ENCODE measurements at places on chromosomes 7 and 10.

GRCh38 chr10:2117641-2118040, 380.3 kb upstream of the ADARB2 start:
- no peak for DNase-seq

DNA sequence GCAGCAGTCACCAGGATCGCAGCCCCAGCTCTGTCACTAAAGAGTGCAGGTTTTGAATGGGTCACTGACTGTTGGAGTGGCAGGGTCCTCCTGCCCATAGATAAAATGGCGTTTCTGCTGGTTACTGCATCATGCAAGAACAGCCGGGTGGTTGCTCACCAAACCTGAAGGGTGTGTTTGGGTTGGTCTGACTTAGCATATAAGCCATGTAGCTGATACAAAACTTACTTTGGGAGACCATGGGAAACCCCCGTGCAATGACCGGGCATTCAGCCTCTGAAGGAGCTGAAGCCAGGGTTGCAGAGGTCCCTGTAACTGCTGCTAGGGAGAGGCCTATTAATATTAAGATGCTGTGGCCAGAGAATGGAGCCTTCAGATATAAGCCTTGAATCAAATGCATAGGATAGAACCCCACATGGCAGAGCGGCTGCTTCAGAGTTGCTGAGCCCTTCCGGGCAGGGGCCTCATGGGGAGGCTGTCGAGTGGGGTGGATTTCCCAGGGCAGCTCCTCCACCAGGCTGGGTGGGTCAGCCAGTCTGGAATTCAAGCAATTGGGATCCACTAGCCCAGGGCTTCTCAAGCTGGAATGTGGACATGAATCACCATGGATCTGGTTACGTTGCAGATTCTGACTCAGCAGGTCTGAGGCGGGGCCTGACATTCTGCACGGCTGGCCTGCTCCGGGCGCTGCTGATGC, 70.9 kb upstream of the CTBP2 start:
- peak; percentile 45 for DNase-seq

GRCh38 chr7:94609561-94609960, 46.4 kb downstream of the SGCE start:
- DNase-seq: no peak

GRCh38 chr10:95266674-95267095, 24.1 kb downstream of the PDLIM1 start:
- no peak for DNase-seq

DNA sequence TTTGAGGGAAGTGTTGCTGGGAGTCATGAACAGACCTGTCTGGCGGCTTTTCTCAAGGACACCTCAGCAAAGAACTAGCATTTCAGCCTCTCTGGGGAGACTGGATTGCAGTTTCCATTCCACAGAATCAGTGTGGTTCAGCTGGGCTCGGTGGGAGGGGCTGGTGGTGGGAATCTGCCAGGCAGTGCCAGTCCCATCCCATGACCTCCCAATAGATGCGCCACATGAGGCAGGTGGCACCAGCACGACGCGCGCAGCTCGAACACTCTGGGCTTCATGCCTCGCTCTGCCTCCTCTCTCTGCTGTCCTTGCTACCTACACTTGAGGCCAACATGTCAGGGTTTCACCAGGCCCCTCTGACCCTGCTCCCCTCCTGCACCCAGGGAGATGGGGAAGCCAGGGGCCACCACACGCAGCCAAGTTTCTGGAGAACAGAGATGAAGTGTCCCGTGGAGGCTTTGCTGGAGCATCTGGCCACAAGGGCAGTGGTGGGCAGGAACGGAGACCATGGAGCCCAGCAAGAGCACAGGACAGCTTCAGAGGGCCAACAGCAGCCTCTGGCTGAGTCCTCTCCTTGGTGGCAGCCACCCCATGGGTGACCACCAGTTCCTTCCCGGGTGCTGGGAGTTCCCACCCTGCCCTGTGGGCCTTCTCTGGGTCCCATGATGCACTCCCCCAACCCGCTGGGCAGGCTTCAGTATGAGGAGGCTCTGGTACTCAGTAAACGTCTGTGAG, 2.3 kb downstream of the NACAD start:
- DNase-seq: no peak

GRCh38 chr7:42945821-42946626, 13.8 kb downstream of the MRPL32 start:
- peak; percentile 3 for DNase-seq

DNA sequence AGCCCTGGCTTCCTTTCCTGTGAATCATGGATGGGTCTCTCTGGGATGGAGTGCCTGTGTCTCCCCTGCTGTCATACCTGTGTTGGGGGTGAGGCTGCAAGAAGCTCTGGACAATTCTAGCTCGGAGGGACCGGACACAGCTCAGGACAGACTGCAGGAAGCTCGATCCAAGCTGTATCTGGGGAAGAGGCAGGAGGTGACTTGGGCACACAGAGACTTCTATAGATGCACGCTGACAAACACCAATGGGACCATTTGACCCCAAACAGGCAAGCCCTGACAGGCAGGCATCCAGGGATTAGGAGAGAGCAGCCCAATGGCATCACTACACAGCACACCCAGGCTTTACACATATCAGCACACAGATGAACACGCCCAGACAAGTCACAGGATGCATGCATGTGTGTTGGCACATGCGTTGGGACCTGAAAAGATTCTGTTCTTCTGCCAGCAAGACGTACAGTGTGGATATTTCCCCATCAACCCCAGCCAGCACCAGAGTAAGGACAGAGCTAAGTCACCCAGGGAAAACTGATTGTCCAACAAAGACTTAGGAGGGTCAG, 4.5 kb downstream of the LLCFC1 start:
- DNase-seq: no peak

- no peak for DNase-seq
Measured at GRCh38 chr10:31147210-31147608, 115.5 kb upstream of the ZNF438 start.

DNA sequence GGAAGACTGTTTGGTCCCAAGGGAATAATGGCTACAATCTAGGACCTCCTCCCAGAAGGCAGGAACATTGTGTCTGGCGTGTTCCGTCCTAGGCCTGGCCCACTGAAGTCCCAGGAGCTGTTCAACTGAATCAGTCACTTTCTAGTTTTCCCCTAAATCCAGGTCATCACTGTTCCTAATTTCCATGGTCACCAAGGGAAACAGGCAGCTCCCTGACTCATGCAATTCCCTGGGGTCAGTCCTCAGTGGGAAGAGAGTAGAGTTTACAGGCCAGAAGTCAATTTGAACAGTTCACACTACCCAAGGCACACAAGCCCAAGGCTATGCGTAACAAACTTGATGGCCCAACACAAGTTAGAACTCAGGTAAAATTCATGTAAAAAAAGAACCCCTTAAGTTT, 44.0 kb downstream of the CREB3L2 start:
- no peak for DNase-seq

DNA sequence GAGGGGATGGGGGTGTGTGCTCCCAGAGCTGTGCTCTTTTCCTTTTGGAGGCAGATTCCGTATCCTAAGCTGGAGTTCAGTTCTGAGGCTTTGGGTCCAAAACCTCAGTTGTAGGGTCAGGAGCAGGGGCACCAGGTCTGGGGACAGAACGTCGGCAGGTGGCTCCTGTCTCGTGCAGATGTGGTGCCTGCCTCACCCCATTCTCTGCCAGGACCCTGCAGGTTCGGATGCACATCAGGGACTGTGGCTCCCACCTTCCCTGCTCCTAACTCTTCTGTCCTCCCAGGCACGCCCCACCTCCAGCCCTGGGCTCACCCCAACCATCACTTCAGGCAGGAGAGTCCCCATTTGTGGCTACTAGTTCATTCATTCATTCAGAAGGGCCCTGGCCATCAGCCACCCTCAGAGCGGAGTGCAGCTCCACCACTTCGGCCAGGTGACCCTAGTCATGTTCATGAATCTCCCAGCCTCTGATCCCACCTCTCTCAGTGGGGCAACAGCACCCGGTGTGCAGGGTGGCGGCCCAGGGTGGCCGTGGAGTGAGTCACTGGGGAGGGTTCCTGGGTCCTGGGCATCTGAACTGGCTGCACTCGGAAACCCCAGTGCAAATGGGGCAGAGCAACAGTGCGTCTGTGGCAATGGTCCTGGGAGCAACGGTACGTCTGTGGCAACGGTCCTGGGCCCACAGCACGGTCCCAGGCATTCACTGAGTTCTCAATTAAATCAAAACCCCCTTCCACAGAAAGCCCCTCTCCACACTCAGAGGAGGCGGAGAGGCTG, 100.8 kb upstream of the FAM20C start:
- no peak for DNase-seq

DNA sequence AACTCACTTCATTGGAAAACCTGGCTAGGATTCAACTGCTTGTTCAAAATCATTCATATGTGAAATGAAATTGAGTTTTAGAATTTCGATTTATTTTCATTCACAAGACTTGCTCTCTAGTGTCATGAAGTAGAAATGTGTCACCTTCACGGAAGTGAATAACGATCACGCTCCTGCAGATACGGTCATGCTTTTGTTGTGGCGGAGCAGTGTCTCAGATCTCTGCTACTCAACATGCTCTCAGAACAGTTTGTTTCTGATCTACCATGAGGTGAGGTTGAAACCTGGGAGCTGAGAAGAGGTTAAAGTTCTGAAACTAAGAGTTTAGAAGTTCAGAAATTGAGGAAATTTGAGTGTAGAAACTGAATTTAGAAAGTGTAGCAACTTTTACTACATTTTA, 13.8 kb upstream of the PITRM1 start:
- DNase-seq: no peak

DNA sequence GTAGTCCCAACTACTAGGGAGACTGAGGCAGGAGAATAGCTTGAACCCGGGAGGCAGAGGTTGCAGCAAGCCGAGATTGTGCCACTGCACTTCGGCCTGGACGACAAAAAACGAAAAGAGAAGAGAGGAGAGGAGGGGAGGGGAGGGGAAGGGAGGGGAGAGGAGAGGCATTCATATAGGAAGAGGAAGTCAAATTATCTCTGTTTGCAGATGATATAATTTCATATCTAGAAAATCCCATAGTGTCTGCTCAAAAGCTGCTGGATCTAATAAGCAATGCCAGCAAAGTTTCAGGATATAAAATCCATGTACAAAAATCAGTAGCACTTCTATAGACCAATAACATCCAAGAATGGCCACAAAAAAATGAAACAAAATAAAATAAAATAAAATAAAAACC, 120.3 kb downstream of the LMBR1 start:
- no peak for DNase-seq

GRCh38 chr7:152756116-152756515, 3.4 kb upstream of the ACTR3B start:
- no peak for DNase-seq

GRCh38 chr10:48804740-48805182, 120.1 kb downstream of the WDFY4 start:
- DNase-seq: peak; percentile 46

DNA sequence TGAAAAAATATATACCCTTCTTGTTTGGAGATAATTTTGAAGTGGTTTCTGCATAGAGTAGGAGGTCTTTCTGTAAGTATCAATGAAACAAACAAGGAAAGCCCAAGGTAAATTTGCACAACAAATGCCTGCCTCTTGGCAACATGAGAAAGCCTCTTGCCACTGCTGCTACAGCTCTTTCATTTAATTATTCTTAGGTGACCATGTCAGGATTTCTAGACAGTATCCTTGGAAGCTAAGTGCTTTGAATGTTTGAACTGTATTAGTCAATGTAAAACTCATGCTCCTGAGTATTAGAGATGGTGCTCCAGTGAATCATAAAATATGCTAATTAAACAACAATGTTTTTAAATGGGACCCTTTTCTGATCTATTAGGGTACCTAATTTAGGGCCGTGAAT, 81.2 kb upstream of the ITGB1 start:
- no peak for DNase-seq

DNA sequence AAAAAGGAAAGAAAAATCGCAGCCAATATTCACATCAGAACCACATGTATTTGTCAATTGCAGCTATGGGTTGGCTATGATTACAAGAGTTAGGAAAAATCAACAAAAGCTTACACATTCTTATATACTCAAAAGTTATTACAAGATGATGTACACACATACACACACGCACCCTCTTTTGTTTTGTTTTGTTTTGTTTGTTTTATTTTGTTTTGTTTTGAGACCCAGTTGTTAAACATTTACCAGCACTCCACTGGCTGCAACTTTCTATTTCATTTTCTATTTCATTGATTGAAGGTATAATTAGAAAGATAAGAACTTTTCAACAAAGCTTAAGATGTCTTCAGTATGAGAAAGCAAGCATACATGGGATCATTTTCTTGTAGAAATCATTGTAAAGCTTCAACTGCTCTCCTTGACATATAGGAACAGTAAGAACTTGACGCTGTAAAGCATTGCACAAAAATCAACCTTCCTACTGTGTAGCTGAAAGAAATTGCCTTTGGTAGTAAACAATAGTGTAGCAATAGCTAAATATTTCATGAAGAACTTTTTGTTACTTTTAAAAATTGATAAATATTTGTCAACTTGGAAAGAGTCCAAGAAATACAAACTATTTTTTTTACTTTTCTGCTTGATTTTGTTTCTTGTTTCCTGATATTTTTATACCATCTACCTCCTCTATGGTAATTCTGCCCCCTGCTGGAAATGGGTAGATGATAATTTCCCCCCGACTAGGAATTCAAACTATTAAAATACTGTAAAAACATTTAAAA, 205.9 kb downstream of the MBL2 start:
- peak; percentile 54 for DNase-seq

DNA sequence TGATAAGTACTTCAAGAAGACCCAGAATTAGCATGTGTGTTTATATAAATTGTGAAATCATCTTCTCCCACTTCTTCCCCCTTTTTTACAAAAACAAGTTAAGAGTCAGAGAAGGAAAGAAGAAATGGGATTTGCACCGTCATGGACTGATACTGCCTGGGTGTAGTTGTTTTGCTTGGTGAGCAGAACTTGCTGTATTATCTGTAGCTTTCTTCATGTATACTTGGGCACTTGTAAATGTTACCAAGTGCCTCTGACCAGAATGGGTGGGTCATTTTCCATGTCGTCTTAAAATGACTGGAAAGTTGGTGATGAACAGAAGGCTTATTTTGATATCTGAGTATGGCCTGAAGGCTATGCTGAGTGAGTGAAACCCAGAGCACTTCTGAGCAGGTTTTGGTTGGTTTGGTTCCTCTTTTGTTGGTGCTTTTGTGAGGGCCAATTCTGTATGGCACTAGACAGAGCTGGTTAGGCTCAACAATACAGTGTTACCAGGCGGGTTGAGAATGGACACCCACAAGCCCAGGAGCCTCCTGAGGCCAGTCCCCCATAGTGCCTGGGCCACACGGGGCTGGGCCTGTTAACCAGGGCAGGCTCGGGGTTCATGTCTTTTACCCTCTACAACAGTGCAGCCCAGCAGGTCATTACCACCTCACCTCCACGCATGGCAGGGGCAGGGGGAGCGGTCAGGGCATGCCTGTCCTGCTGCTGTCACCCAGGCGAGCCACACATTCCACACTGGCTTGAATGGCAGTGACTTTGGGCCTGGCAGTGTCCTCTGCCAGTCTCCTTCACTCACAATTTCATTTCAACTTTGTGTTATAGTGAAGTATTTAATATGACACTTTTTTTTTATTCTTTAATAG, 115.1 kb downstream of the CCNY start:
- DNase-seq: no peak

- DNase-seq: no peak
Measured at GRCh38 chr7:13217768-13218167, 530.3 kb downstream of the ARL4A start.

GRCh38 chr7:130972201-130972600, 238.2 kb upstream of the KLF14 start:
- peak; percentile 70 for DNase-seq

- peak; percentile 10 for DNase-seq
Measured at GRCh38 chr10:7700577-7701125, 2.5 kb upstream of the ITIH2 start.

All from foreskin melanocyte (primary cell).